NCI-H1092 treated with DMSO at 0.1 percent for 48 hours (cell line): ENCODE measurements at places on chromosomes 16 and 17.

DNA sequence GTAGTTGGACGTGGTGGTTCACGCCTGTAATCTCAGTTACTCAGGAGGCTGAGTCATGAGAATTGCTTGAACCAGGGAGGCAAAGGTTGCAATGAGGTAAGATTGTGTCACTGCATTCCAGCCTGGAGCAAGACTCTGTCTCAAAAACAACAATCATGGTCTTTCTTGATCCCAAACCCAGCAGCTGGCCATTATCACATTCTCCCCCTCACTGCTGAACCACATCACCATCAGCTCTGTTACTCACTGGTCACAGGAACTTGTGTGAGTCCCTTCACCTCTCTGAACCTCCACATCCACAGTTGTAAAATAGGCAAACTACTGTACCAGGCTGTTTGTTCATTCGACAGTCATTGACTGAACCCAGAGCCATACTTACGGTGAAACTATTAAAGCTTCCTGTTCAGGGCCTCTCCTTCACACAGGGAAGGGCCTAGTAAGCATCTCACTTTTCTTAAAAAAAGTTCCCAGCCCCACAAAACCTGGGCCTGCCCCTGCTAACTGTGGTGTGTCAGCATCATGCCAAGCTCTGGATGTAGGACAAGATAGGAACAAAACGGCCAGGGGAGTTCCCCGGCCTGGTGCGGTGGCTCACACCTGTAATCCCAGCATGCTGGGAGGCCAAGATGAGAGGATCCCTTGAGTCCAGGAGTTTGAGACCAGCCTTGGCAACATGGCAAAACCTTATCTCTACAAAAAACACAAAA, 104.7 kb downstream of the COPRS start:
- no peak for DNase-seq

GRCh38 chr16:2810651-2811050, 6.4 kb upstream of the PRSS21 start:
- no peak for DNase-seq

GRCh38 chr17:44522883-44523671, 19.9 kb upstream of the GPATCH8 start:
- DNase-seq: peak; percentile 19

- no peak for DNase-seq
Observed at GRCh38 chr17:81840826-81841778, 6.3 kb upstream of the PPP1R27 start.
